ENCODE measurements at places on chromosomes 13 and 19. TPM values are rescaled to one million over a fixed set of nuclear protein-coding genes. Genes with fewer than 3 reads are reported as not detected.

- DNase-seq, result no peak
These were observed 4.2 kb downstream of the PPP6R1 start for GRCh38 chr19:55254625-55254977.

Gene ZNF583
- total RNA-seq, result 5.5 TPM

GRCh38 chr13:27147530-27148170, 24.0 kb downstream of the USP12 start:
- no peak for DNase-seq

- no peak for DNase-seq
These were observed 36.8 kb downstream of the ERICH4 start for GRCh38 chr19:41479757-41480191.

- DNase-seq, result no peak
These were observed 530 bp downstream of the FOXA3 start for GRCh38 chr19:45864629-45865082.

DNA sequence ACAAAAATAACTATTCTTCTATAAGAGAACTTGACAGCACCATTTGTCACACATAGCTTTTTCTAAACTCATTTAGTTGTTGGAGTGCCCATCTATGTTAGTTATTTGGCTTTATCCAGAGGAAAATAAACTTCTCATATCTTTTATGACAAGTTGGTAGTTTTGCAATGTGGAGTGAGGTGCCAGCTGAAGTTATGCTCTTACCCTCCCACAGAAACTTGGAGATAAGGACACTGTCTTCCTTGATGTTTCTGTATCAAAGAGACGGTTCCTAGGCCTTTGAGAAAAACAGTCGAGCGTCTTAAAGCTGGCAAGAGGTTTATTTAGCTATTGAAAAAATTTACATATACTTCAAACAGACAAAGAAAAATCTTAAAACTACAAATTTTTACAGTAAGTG, 1079.7 kb downstream of the SLITRK1 start:
- DNase-seq, result no peak

DNA sequence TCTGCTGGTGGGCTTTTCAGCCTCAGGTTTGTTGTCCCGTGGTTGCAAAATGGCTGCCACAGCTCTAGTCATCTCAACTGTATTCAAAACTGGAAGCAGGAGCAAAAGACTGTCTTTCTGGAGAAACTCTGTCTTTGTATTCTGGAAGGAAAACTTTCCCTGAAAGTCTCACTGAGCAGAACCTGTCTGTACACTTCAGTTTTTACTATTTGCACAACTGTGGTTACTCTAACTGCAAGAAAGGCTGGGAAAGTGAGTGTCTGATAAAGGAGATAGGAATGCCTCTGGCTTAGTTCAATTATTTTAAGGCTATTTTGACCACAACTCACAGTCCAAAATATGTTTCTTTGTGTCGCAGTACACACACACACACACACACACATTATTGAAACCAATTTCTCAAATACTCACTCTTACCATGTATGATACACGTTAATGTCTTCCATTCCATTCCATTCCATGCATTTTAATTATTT, 49.7 kb upstream of the EHD2 start:
- DNase-seq, result peak; percentile 96

- no peak for DNase-seq
These were observed 67.7 kb upstream of the STARD13 start for GRCh38 chr13:33353210-33353609.

Gene MAST3
- 14.9 TPM for total RNA-seq

DNA sequence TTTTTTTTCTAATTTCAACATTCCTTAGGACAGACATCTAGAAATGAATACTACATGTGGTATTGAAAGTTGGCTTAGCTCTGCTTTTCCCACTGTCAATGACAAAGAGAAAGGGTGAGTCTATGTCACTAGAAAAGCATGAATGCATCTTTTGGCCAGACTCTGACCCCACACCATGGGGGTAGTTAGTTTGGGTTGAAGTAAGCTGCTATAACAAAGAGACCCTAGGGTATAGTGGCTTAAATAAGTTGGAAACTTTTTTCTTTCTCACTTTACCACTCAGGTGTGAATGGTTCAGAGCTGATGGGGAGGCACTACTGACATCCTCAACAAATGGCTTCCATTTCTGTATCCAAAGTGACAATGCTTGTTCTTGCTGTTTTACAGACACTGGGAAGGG, 161.5 kb downstream of the DLEU7 start:
- DNase-seq, result no peak

- DNase-seq, result peak; percentile 32
These were observed 30.7 kb upstream of the ZNF429 start for GRCh38 chr19:21474671-21475181.

DNA sequence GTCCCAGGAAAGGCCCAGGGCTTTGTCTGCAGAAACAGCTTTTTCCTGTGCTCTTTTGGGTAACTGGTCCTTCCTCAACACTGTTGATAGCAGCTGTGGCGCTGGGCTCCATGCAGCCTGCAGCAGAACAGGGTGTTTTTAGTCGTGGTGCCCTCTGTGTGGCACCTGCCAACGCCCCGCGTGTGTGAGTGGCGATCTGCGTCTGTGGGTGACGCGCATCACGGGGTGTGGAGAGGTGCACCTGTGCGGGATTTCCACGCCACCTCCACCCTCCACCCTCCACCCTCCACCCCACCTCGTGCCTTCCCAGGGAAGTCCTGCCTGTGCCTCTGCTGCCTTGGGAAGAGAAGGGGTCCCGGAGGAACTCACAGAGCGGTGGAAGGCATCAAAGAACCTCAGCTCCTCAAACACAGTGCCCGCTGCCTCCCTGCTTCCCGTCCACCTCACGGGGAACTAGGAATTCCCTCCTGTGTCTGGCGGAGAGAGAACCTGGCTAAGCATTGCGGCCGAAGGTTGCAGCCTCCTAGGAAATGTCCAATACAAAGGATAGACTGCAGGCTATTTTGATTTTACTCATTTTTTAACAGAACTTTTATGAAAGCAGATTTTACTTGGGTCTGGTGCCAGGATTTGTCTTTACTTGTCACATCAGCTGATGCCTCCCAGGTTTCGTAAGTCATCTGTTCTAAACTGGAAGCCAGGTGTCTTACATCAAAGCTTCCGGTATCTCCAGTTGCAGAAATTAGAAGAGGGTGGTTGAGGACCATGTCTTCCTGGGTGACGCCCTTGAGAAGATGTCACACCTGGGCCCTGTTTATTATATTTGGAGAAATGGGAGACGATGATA, 84.0 kb downstream of the ATP11A start:
- no peak for DNase-seq

- no peak for DNase-seq
These were observed 630 bp downstream of the PNPLA6 start for GRCh38 chr19:7535998-7536695.

Gene CLEC11A
- total RNA-seq, result 162 TPM

DNA sequence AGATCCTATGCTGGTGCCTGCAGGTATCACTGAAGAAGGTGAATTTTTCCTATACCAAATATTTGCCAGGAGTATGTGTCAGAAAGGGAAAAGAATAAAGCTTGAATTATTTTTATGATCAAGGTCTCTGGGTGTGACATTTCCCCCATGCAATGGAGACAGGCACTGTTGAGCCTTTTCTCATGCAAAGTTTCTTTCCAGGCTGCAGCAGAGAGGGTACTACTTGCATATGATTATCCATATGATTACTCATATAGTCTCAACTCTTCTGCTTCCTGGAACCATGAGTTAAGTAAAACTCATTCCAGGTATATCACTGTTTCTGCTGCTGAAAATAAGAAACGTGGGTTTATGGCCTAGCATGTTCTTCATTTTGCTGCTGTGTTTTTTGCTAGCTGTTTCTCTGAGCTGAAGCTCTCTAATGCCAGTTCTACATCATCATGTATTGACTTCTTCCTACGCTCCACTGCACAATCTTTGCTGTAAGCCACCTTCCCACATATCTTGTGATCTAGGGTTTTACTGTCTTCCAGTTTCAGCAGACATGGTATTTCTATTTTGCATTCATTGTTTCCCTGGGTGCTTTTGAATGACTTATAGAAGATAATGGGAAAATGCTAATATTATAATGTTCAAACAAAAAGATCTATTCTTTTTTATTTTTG, 278.7 kb upstream of the GPC6 start:
- no peak for DNase-seq

DNA sequence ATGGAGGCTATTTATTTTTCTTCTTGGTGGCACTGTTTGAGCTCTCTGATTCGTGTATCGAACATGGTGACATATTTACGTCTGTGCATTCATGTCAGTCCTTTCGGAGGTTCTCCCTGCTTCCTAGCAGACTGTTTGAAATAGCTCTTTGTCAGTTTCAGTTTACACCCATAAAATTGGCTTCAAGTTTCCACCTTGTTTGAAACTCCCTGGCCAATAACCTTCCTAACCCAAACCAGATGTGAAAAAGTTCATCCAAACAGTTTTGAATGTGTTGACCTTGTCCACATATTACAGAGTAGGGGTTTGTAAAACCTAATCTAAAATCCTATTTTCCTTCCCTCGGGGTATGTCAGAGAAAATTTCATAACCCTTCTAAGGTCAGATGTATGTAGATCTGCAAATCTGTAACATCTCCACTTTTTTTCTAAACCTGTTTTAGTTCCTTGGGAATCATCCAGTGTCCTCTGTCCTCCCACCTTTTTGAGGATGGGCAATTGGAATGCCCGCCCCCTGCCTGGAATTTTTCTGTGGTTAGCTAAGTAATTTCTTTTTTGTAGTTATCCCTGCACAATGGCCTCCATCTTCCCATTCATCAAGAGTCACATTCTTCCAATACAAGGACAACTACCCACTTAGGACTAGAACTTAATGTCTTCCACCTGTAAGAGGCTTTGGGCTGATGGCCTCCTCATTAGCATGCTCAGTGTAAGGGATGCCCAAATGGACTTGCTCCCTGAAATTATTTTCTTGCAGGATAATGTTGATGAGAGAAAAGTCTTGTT, 499.8 kb downstream of the GPC6 start:
- no peak for DNase-seq

- DNase-seq, result no peak
These were observed 69.2 kb downstream of the DIAPH3 start for GRCh38 chr13:60094385-60095088.

GRCh38 chr13:31756346-31756745, 17.0 kb downstream of the RXFP2 start:
- DNase-seq, result peak; percentile 94

DNA sequence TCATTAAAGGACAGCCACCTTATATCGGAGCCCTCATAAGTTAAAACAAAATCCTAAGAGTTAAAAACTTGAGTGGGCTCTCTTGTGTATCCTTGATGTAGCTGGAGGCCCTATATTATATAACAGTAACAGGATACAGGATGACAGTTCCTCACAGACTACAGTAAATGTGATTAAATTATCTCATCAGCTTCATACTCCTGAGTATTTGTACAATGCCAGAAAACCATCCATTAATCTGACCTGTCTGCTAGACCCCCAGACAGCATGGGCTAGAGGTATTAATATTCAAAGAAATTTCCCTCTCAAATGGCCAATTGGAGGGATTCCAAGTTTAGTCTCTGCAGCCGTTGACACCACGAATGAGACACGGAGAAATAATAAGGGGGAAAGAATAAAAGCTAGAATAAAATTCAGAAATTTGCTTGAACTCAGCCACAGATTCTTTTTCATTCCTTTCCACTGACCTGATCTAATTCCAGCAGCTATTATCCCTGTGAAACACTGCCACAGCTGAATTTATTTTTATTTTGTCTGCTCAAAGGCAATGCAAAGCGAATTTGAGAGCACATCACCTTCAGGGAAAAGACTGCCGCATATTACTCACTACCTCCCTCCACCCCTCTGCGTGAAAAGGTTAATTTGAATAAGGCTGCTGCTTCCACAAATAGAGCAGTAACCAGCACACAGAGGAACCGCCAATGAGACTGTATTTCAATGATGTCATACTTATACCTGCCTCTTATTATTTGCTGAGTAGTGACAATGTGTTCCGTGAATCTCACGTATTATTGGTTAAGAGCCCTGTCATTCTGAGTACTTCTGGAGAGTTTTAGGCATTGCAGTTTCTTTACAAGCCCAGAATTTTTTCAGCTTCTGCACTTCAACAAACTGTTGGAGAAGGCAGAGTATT, 155.9 kb upstream of the KLF12 start:
- DNase-seq, result peak; percentile 74

Gene ZNF829
- 2.6 TPM for total RNA-seq

GRCh38 chr13:102508411-102508810, 88.4 kb upstream of the TPP2 start:
- no peak for DNase-seq

- no peak for DNase-seq
These were observed 428.1 kb upstream of the DACH1 start for GRCh38 chr13:72295153-72295552.

Gene SMAD9
- 22.5 TPM for total RNA-seq

DNA sequence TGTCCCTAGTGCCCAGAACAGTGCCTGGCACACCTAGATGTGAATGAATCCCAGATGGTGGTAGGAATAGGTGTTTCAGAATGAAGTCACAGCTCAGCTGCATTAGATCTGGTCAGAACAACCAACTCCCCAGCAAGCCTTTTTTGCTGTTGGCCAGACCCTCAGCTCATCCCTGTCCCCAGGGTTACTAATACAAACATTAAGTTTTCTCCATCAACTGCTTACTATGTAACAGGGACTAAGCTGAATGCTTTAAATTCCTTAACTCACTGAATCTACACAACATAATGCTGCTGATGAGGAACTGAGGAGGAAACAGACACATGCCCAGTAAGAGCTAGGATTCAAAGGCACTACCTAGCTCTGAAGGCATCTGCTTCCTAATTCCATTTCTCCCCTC, 18.8 kb downstream of the SMG9 start:
- peak; percentile 73 for DNase-seq

- DNase-seq, result peak; percentile 56
These were observed 52.0 kb downstream of the NWD1 start for GRCh38 chr19:16771618-16772017.

DNA sequence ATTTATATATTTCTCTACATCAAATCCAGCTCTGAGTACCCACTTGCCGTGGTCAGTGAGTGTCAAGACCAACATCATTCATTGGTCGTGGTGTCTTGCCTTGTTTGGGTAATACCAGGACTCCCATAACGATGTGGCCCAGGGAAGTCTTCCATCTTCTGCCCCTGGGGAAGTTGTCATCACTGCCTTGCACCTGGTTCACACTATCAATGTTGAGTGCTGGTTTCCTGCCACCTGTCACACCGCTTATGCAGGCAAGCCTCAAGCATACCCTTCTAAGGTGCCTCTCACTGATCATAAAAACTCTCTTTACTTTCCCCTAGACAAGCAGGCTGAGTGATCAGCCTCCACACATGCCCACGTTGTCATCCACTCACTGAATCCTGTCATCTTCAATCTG, 382.4 kb downstream of the KCTD12 start:
- no peak for DNase-seq

Gene TMEM150B
- total RNA-seq, result not detected

DNA sequence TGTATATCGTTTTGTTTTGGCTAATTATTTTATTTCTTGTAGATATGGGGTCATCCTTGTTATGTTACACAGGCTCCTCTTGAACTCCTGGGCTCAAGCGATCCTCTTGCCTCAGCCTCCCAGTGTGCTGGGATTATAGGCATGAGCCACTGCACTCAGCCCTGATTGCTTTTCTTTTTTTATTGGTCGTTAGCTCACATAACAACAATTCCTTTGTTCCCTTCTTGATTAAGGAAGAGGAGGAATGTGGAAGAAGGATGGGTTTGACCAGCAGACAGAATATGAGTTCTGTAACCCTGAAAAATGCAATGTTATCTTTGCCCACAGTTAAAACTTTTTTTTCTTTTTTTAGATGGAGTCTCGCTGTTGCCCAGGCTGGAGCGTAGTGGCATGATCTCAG, 11.4 kb downstream of the BRME1 start:
- no peak for DNase-seq
